ENCODE measurements at places on chromosomes 6 and 20.

DNA sequence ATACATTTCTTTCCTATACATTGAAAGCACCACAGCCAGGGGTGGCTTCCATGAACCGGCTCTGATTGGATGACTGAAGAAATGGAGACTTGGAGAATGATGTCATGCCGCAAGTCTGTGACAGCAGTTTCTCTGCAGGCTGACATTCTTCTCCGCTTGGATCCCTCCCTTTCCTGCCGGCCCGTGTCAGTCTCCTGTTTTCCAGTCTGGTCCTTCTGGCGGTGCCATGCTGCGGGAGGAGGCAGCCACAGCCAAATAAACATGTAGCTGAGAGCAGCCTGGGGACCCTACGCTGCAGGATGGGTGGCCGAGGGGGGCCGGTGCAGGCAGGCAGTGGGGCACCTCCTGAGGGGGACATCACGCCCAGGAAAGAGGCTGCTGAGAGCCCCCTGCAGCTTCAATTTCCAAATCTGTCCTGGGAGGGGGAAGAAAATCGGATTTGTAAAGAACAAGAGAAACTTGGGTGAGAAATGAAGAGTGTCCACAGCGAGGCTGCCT, 178.0 kb downstream of the TAF4 start:
- no peak for DNase-seq

DNA sequence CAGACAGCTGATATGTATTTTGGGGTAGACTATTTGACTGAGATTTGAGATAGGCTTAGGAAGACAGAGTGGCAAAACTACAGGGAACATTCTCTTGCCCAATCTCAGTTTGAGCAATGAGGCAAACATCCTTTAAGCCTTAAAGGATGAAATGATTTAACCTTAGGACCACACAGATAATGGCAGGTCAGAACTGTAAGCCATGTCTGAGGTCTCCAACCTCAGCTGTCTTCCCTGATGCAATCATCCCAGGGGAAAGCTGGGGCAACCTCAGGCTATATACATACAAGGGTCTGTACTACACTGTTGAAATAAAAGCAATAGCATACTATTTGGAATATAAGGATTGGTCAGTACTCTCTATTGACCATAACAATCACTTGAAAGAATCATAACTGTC, 83.8 kb upstream of the NUP153 start:
- no peak for DNase-seq

GRCh38 chr20:6614836-6615235, 152.7 kb upstream of the BMP2 start:
- no peak for DNase-seq

- DNase-seq = no peak
Observed at GRCh38 chr6:148118244-148118643, 224.4 kb upstream of the SASH1 start.

DNA sequence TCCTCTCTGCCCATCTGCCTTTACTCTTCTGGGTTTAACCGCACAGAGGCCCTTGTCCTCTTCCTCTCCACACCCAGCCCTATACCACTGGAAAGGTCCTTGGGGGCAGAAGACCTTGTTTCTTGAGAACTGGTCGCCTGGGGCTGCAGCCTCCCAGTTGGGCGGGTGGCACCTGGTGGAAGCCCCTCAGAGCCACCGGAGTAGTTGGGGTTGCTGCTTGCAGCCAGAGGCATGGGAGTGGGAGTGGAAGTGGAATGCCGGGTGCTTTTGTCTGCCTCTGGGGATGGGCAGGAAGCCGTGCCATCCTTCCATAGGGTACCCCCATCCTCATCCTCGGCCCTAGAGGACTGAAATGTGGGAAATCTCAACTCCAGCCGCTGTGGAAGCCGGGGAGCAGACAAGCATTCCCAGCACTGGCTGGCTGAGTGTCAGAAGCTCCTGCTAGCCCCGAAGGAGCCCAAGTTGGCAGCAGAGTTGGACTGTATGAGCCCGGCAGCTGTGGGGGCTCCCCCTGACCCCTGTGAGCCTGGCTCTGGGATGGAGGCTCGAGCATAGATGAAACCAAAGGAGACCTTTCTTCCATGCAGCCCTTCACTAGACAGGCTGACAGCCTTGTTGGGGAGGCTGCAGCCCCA, 1.2 kb downstream of the VSTM2L start:
- DNase-seq = no peak

DNA sequence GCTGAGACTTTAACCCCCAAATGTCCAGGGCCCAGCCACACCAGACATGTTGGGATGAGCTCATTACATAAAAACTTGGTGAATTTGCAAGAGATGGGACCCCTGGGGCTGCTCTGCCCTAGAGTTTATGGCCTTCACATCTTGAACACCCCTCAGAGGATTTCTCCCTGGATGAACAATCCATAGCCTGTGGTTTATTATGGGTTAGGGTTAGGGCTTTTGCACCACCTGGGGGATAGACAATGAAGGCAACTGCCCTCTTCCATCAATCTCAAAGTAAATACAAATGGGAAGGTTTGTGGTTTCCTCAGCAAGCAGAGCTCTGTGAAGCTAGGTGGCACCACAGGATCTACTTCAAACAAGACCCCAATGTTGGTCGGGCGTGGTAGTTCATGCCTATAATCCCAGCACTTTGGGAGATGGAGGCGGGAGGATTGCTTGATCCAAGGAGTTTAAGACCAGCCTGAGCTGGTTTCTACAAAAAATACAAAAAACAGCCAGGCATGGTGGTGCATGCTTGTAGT, 17.4 kb downstream of the SPINT3 start:
- no peak for DNase-seq

DNA sequence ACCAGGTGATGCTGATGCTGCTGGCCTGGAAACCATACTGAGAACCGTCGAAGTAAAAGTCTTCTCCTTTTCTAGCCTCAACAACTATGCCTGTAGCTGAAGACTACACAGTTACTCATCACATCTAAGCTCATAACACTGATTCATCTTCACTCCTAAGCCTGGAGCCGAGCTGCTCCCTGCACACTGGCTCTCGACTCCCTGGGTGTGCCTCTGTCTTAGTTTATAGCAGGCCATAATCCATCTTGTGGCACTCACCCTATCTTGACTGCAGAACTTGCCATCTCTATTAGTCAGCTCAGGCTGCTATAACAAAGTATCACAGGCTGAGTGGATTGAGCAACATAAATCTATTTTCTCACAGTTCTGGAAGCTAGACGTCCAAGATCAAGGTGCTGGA, 191.0 kb downstream of the UNC5CL start:
- no peak for DNase-seq

DNA sequence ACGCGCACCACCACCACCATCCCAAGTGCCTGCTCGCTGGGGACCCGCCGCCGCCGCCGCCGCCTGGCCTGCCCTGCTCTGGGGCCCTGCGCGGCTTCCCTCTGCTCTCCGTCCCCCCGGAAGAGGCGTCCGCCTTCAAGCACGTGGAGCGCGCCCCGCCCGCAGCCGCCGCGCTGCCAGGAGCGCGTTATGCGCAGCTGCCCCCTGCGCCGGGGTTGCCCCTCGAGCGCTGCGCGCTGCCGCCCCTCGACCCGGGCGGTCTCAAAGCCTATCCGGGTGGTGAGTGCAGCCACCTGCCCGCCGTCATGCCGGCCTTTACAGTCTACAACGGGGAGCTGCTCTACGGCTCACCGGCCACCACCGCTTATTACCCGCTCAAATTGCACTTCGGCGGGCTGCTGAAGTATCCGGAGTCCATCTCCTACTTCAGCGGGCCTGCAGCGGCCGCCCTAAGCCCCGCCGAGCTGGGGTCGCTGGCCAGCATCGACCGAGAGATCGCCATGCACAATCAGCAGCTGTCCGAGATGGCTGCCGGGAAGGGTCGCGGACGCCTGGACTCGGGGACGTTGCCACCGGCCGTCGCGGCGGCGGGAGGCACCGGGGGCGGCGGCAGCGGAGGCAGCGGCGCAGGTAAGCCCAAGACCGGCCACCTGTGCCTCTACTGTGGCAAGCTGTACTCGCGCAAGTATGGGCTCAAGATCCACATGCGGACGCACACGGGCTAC, 7.2 kb downstream of the PRDM13 start:
- DNase-seq = no peak

DNA sequence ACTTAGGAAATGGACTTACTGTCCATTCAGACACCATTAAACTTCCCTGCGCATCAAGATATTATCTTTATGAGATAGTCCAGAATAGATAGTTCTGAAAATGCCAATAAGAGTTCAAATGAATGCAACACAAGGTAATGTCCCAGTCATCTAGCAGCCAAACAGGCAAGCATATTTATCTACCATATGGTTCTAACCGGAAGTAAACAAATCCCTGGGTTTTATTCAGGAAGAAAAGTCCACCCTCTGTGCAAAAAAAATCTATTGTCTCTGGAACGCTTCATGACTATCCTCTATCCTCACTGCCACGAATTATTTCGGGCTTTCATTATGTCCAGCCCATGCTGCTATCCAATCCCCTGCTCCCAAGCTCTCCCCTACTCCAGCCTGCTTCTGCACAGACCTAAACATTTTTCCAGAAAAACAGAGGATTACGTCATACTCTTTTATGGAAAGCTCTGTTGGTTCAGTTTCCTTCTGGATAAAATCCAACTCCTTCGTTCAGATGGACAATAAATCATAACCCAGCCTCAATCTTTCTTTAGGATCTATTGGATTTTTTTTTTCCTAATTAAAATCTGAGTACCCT, 11.4 kb downstream of the PPIL6 start:
- no peak for DNase-seq

DNA sequence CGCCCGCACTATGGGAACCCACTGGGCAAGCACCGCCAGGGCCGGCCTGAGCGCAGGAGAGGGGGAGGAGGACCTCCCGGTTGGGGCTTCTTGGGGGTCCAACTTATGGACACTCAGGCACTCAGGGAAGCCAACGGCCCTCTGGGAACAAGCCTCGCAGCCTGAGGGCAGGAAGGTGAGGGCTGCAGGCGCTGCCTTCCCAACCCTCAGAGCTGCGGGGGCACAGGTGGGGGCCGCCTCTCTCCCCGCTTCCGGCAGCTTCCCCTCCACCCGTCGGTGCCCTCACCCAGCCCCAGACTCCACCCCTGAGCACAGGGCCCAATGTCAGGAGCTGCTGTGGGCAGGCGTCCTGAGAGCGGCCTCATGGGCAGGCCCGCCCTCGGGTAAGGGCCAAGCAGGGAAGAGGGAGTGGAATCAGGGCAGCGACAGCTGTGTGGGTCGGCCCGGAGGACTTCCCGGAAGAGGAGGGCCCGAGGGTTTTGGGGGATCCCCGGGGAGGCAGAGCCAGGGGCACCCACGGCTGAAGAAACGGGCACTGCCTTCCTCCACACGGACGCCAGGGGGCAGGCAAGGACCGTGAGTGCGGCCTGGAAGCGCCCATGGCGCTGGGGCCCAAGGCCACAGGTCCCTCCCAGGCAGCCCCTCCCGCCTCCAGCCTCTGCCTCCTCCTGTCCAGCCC, 488 bp upstream of the PTK6 start:
- peak; percentile 89 for DNase-seq

DNA sequence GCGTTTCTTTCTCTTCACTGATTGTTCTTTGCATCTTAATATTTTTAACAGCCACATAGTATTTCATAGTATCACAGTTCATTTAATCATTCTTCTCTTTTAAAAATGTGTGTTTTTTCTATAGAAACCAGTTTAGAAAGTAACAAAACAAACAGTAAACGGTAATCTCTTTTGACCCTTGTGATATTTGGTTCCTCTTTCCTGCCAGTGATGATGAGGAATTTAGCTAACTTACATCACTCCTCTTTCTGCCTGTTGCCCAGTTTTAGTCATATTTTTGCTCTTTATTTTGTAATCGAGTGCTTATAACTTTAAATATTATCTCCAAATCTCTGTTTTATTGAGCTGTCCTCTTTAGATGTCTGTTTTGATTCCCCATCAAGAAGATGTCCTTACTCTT, 38.1 kb upstream of the ZBTB24 start:
- no peak for DNase-seq

DNA sequence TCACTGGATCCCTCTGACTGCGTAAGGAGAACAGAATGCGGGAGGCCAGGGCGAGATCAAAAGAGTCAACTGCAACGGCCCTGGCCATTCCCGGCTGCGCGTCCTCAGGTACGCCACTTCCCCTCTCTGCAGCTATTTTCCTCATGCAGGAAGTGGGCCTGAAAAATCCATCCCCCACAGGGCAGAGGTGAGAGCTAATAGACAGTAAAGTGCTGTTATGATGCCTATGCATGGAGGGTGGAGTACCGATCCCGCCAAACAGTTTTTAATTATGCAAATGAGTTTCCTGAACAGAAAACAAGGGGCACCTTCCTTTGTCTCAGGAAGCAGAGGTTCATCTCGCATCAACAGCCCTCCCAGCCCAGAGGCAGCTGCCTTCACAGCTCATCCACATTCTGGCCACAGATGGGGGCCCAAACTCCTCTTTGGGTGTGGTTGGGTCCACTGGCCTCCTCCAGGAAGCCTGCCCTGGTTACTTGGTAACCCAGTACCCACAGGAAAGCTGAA, 9.3 kb downstream of the PREX1 start:
- DNase-seq = no peak

DNA sequence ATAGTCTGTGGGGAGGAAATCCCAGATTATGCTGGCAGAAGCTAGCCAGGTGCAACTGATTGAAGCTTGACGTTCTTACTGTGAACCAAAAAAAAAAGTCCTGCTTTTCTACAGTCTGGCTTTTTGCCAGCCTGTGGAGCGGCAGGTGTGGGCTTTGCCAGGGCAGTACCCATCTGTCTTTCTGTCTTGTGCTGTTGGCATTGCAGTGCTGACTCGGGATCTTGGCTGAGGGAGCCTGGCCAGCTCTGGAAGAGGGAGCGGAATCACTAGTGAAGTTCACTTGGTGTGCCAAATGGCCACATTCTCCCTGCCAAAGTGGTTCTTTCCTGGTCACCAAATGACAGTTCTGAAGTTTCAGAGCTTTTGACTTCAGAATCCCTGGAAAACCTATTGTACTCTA, 5.0 kb downstream of the KIF3B start:
- DNase-seq = no peak

- DNase-seq = no peak
Observed at GRCh38 chr6:158207422-158207788, 39.3 kb downstream of the GTF2H5 start.

DNA sequence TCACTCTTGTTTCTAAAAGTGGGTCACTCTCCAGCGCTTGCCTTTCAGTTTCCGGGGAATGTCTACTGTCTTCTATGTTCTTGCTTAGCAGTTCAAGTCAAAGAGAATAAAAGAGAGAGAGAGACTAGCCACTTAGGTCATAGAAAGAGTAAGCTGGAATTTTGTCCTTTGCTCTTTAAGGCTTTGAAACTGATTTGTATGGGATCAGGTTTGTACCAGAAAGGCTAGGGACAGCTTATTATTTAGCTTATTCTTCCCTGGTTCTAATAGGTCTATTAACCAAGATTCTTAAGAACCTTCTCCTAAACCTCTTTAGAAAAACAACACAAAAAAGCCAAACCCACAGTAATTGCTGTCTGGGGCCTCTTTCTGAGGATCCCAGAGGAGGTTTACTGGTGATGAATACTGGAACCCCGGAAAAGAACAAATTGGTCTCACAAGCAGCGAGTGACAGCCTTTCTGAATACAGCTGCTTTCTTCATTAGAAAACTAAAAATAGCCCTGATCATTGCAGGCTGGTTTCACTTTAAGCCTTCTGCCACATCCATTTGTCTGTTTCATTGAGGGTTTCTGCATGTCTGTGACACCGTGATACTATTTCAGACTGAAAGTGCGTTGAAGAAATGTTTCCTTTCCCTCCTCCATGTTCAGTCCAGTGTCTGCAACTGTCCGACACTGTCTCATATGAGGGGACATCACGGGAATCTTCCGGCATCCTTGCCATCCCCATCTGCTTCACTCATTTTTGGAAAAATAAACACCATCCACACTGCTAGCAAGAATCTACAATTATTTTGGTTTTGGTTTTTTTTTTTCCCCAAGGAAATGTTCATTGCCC, 75.1 kb upstream of the ATXN1 start:
- no peak for DNase-seq

- DNase-seq = no peak
Observed at GRCh38 chr20:56423886-56424285, 11.8 kb downstream of the CASS4 start.

GRCh38 chr6:22736740-22737139, 167.4 kb downstream of the HDGFL1 start:
- no peak for DNase-seq
